Activated CD4-positive, alpha-beta T cell treated with anti-CD3 and anti-CD28 coated beads, Interleukin-2, amount 50 U/mL, for 48 hours (primary cell): ENCODE measurements at places on chromosomes 4 and X.

- DNase-seq = peak; percentile 10
These were observed at the start of gene TBC1D9 for GRCh38 chr4:140756319-140757231. TSS of gene TBC1D9 (minus strand) at chr4:140756385. CDS start at chr4:140756045, 340 bp downstream.

DNA sequence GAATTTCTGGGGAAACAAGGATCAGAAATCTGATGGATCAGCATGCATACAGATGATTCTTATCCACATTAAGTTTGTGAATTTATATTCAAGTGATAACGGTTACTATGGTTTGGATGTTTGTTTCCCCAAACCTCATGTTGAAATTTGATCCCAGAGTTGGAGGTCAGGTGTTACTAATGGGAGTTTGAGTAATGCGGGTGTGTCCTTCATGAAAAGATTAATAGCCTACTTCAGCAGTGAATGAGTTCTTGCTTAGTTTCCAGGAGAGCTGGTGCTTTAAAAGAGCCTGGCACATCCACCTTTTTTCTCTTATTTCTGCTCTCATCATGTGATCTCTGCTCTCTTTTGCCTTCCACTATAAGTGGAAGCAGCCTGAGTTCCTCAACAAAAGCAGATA, 712.4 kb downstream of the IL1RAPL1 start:
- no peak for DNase-seq

- peak; percentile 12 for DNase-seq
These were observed 114.6 kb downstream of the ARHGAP10 start for GRCh38 chr4:147846318-147847155.

GRCh38 chr4:94680176-94680862, 77.4 kb upstream of the BMPR1B start:
- DNase-seq = no peak

DNA sequence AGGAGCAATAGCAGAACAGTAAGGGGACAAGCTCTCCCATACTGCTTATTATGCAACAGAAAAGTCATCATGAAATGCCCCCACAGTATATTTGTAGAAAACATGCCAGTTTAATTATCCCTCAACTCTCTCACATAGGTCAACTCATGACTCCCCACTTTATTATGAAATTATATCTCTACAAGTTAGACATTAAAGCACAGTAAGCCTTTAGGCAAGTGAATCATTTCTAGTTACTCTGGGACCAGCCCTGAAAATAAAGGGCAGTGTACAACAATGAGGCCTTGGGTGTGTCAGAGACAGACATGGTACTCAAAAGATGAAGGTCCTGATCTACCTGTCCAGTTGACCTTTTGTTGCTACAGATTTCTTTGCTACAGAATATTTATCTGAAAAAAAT, 191.9 kb downstream of the FBXW7 start:
- no peak for DNase-seq
